ENCODE measurements at places on chromosomes 5 and 9.

DNA sequence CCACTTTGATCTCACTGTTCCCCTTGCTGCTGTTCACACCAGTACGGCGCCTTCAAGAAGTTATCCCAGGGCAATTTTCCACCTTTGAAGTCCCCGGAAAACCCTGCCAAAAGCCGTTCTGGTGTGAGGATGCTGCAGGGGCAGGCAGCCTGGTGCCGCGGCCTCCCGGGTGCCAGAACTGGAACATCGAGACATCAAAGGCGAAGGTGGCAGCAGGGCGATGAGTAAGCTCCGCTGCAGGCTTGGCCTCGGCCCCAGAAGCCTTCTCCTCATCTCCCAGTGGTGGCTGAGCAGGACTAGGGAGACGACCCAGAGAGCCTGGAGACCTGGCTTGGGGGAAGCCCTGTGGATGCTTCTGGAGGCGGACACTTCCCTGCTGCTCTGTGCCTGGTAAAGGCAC lies 115.3 kb upstream of the MSX2 start:
- DNase-seq: no peak

DNA sequence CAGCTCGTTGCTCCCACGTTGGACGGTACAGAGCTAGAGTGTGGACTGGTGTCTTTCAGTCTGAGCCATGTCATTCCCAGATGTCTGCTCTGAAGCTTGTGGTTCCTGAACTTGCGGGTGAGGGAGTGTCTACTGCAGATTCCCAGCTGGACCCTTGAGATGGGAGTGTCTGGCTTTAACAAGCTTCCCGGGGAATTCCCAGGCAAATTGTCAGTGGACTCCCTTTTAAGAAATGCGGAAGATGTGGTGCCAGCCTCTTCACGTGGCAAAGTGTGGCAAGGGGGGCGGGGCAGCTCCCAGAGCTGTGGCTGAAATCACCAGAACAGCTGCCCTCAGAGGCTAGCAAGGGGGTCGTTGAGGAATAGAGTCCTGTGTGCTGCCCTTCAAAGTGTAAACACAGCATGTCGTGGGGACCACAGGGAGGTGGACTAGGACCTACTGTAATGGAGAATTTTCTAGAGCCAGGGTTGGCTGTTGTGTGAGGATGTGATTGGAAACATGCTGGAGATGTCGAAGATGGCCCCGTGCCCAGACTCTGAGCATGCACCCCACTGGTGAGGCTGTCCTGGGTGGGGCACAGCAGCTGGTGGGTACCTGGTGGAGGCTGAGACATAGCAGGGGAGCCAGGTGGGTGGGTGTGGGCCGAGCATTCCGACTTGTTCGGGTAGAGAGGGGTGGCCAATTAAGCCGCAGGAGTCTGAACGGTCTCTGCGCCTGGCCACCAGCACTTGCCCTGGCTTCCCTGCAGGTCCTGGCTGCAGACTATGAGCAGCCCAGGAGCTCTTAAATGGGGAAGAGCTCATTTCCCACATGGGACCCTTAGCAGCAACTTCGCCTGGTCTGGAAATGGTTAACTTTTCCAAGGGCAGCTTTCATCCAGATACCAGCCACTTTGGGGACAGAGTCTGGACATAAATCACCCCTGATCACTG lies 37.4 kb downstream of the PRRX2 start:
- DNase-seq: no peak

DNA sequence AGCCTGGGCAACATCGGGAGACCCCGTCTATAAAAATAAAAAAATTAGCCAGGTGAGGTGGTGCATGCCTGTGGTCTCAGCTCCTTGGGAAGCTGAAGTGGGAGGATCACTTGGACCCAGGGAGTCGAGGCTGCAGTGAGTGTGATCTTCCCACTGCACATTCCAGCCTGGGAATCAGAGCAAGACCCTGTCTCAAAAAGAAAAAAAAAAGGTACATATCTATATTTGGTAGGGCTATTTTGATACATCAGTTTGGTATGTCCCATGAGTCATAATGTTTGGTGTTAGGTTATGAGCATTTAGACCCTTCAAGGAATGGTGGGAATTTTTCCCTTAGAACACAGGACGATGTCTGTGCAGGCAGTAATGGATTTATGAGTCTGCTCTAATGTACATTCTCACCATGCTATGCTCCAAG lies 55.3 kb upstream of the POU4F3 start:
- DNase-seq: peak; percentile 85

- DNase-seq: no peak
These were observed 352.3 kb upstream of the CCNH start for GRCh38 chr5:87765009-87765408.

All from RWPE2 (cell line).